CD4-positive, alpha-beta memory T cell (primary cell): ENCODE measurements at places on chromosomes 13 and 19.

- H3K27me3 ChIP-seq = no peaks in the 10 kb centered on the region
- H3K4me3 ChIP-seq = no peak overlapping the region
- no peak for DNase-seq
- peaks cover 14% of the 10 kb centered on the region for H3K36me3 ChIP-seq
- H3K4me1 ChIP-seq = no peaks in the 10 kb centered on the region
- H3K27ac ChIP-seq = no peak overlapping the region
Measured at GRCh38 chr19:3771000-3771905, 775 bp downstream of the RAX2 start.

GRCh38 chr13:20571676-20572075, 4.7 kb downstream of the IFT88 start:
- no peak overlapping the region for H3K27ac ChIP-seq
- no peak for DNase-seq

GRCh38 chr19:18939922-18940768, 872 bp downstream of the HOMER3 start:
- no peak overlapping the region for H3K27ac ChIP-seq
- no peak overlapping the region for H3K4me3 ChIP-seq
- H3K27me3 ChIP-seq = peaks cover 12% of the 10 kb centered on the region

DNA sequence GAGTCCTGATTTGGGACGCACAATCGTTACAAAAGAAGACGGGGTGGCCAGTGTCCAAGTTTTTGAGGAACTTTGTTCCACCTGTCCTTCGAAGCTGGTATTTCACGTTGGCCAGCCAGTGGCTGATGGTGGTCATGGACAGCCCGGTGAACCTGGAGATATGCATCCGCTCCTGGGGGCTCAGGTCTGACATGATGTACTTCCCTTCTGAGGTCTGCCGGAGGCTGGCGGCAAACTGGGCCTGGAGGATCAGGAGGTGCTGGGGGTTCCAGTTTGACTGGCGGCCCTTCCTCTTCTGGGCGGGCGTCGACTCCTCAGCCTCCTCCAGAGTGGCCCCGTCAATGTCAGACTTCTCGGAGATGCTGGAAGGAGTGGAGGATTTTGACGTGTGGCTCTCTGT, 72.4 kb downstream of the TSHZ3 start:
- no peaks in the 10 kb centered on the region for H3K4me1 ChIP-seq
- DNase-seq = no peak
- H3K27ac ChIP-seq = no peak overlapping the region
- H3K36me3 ChIP-seq = no peaks in the 10 kb centered on the region
- no peak overlapping the region for H3K4me3 ChIP-seq

DNA sequence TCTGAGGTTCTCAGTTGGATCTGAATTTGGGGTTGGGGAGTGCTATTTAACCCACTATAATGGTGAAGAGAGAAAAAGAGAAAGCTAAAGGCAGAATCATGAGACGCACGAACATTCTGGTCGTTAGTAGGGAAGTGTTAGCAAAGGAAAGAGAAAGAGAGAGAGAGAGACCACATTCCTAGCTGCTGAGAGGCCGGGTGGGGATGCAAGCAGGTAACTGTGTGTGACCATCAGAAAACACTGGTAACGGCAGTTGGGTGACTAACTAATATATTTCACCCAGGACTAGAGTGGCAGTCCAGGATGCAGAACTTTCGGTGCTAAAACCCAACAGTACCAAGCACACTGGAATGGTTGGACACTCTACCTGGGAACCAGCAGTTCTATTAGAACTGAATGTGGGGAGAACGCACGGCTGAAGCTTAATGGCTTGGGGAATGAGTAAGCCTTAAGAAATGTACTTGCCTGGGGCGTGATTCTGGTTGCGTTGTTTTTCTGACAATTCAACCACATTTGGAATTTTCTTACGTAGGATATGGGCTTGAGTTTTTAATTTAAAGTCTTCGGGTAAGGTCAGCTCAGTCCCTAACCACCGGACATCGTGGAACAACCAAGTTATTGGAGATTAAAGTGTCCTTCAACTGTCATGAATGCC, 130.2 kb downstream of the DNAJC15 start:
- no peak overlapping the region for H3K4me3 ChIP-seq
- no peak overlapping the region for H3K27ac ChIP-seq
- no peaks in the 10 kb centered on the region for H3K36me3 ChIP-seq
- no peak for DNase-seq
- no peaks in the 10 kb centered on the region for H3K27me3 ChIP-seq
- H3K4me1 ChIP-seq = no peaks in the 10 kb centered on the region

DNA sequence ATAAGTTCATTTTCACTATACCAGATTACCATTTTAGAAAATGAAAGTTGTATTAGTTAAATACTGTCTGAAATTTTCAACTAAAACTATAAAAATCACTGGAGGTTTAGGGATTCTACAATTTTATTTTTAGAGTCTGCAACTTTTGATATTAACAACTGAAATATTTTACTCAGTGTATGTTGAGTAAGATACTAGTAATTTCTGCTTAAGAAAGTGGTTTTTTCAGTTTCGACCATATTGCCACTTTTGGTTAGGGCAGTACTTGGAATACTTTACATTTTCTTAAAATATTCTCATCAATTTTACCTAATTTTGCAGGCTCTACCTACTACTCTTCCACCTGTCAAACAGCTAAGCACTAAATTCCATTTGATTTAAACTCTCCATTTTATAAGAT, 59.6 kb downstream of the KCNRG start:
- no peak for DNase-seq
- no peaks in the 10 kb centered on the region for H3K27me3 ChIP-seq
- H3K27ac ChIP-seq = no peak overlapping the region
- H3K4me1 ChIP-seq = peaks cover 81% of the 10 kb centered on the region
- H3K4me3 ChIP-seq = no peak overlapping the region

DNA sequence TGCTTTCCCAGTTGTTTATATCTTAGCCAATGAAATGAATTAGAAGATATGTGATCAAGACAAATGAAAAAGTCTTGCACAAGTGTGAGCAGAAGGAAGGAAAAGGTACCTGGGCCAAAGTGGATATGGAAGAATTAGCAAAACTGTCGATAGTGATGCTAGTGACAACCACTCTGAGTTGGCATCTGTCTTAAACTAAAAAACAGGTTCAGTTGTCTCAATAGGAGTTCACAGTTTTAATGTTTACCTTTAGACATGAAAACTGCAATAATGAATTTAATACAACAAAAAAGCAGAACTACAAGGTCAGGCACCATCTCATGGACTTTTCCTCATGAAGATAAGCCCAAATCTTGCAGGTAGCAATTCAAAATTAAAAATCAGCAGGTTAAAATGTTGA, 688.5 kb downstream of the EFNB2 start:
- H3K4me3 ChIP-seq = no peak overlapping the region
- no peak for DNase-seq
- no peaks in the 10 kb centered on the region for H3K4me1 ChIP-seq

DNA sequence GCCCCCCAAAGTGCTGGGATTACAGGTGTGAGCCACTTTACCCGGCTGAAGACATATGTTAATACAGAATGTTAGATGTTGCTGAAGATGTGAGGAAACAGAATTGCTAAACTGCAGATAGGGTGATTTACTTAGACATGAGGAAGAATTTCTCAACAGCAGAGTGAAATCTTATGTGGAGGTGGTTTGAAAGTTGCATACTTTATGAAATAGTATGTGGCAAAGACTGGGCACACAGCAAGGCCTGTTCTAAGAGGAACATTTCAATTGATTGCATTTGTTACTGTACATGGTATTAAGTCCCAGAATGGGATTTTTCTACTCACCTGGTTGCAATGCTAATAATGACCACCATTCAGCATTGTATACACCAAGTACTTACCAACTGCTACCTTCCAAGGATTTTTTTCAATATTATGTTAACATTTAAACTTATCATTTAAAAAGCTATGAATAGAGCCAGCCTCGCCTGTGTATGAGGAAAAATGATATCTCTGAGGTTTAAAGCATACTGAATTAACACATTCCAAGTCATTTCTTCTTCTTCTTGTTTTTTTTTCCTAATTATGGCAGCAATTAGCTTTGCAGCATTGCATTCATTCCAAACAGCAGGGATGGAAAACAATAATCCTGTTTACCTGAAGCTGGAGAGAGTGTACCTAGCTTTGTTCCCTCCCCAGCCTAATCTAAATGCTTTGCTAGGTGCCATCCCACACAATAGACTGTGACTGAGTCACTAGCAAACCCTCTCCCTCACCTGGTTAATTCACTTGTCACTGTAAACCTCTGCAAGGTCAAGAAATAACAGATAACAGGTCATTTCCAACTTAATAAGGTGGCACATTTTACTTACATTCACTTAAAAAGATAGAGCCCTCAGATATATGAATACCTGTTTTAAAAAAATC, 19.4 kb upstream of the KLF5 start:
- H3K4me1 ChIP-seq = no peaks in the 10 kb centered on the region
- no peaks in the 10 kb centered on the region for H3K27me3 ChIP-seq
- H3K27ac ChIP-seq = no peak overlapping the region
- no peak for DNase-seq

DNA sequence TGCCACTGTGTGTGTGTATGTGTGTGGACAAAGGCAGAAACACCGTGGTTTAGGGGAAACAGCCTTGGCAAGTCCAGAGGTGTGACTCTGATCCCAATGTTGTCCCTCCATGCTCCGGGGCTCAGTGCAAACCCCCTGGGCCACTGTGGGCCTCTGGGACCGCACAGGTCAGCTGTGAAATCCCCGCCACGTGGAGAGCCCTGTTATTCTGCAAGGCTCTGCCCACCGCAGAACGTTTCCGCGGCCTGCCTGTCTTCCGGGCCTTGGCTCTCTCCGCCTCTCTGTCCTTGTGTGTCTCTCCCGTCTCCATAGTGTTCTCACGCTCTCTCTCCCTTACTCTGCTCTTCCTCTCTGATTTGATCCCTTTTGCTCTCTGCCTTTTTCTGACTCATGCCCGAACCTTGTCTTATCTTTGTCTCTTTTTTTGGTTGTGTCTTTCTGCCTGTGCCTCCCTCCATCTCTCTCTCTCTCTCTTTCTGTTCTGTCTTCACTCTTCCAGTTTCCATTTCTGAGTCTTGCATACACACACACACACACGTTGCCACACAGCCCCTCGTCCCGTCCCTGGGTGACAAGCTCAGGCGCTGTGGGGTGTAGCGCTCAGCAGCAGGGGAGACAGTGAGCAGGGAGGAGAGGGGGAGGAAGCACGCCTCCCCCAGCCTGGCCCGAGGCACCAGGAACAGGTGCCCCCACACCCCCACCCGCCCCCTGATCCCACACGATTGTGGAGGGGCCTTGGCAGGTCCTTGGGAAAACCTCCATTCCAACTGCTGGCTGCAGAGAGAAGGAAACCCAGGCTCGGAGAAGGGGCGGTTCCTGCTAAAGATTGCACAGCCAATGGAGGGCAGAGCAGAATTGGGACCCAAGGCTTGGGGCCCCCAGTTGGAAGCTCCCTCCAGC, 3.0 kb downstream of the TTYH1 start:
- no peak overlapping the region for H3K4me3 ChIP-seq
- peak; percentile 18 for DNase-seq
- no peak overlapping the region for H3K27ac ChIP-seq
- peaks cover 19% of the 10 kb centered on the region for H3K27me3 ChIP-seq
- H3K36me3 ChIP-seq = no peaks in the 10 kb centered on the region
- peaks cover 12% of the 10 kb centered on the region for H3K4me1 ChIP-seq

- no peak overlapping the region for H3K27ac ChIP-seq
- H3K36me3 ChIP-seq = no peaks in the 10 kb centered on the region
- peaks cover 45% of the 10 kb centered on the region for H3K27me3 ChIP-seq
- peak; percentile 22 for DNase-seq
Measured at GRCh38 chr19:53882391-53883050, 524 bp downstream of the PRKCG start.

GRCh38 chr19:40688309-40688708, 2.1 kb downstream of the NUMBL start:
- H3K27ac ChIP-seq = no peak overlapping the region
- peaks cover 8% of the 10 kb centered on the region for H3K4me1 ChIP-seq
- H3K27me3 ChIP-seq = no peaks in the 10 kb centered on the region
- no peak overlapping the region for H3K4me3 ChIP-seq
- DNase-seq = no peak
- H3K36me3 ChIP-seq = no peaks in the 10 kb centered on the region
